ENCODE measurements at places on chromosomes 11 and 22. TPM values are rescaled to one million over a fixed set of nuclear protein-coding genes. Genes with fewer than 3 reads are reported as not detected.

DNA sequence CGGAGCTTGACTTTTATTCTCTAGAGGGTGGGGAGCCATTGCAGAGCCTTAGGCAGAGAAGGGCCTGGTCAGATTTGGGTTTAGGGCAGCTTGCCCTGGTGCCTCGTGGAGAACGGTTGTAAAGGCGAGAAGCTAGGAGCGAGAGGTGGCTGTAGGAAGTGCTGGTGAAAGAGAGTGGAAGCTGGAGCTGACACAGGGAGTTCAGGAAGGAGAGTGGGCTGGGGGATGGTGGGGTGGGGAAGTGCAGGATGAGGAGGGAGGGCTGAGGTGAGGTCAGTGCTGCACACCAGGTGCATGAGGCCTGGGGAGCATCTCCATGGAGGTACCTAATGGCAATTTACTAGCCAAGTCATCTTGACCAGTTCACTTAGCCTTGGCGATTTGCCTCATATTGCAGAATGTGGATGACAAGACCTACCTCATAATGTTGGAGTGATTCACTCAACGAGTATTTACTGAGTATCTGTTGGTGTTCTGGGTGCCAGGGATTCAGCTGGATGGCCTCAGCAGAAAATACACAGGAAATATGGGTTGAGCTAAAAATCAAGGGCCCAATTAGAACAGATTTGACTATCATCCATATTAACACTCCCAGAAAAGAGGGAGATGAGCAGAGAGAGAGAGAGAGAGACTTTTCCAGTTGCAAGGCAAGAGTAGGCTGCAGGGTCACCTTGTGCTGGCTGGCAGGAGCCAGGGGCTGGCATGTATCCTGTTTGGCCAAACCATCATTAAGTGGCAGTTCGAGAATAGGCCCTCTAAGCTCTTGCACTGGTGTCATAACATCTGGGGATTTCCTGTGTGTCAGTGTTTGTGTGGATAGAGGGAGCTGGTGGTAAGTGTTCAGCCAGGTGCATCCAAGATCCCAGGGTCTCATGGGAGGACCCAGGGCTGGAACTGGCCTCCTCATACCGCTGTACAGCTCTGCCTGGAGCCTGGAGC lies 44.4 kb upstream of the CLDN5 start:
- DNase-seq, result no peak

DNA sequence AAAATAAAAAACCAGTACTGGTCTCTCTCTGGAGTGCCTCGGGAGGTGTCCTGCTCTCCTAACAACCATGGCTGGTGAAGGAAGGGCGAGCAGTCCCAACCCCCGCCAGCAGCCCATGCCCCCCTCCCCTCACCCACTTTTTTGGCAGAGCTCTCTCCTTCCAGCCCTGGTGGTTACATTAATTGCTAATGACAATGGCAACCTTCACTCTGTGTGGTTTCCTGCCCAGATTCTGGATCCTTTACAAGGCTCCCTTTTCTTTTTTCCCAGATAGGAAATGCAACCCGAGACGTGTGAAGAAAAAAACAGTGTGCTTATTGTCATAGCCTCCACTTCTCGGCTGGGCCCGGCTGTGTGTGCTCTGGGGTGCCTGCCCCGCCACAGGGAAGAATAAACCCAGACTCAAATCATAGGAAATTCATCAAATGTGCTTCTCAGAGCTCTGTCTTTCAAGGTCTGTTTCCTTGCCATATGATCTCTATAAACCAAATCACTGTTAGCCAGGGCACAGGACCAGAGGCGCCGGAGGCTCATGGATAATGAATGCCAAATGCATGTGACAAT lies 513.0 kb downstream of the SOX6 start:
- DNase-seq, result no peak

GRCh38 chr11:130876100-130876499 lies 40.2 kb downstream of the SNX19 start:
- DNase-seq, result no peak

SNX32 gene
- total RNA-seq, result 0.55 TPM

- DNase-seq, result no peak
These were observed 49.6 kb downstream of the NUP98 start for GRCh38 chr11:3747704-3748103.

DNA sequence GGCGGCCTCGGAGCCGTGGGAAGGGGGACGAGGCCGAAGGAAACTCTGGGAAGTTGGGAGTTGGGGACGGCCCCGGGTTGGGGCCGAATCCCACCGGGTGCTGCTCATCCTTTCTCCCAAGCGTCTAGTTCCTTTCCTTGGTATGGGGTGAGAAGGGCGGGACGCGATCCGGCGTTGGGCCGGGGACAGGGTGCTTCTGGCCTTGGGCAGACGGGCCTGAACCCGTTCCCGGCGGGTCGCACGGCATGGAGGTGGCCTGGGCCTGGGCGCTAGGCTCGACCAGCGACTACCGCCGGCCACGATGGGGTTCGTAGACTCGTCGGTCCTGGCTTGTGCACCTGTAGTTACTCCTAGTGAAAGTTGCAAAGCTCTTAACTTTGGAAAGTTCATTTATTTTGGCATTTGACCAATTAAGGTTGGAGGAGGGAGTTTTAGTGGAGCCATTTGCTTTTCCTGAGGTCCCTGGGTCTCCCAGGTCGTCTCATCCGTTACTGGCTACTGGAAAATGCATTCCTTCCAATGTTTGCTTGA lies 1.0 kb downstream of the SYT9 start:
- DNase-seq, result no peak

MRGPRX3 gene
- not detected for total RNA-seq

ANGPTL5 gene
- total RNA-seq, result not detected

MISFA gene
- not detected for total RNA-seq

DNA sequence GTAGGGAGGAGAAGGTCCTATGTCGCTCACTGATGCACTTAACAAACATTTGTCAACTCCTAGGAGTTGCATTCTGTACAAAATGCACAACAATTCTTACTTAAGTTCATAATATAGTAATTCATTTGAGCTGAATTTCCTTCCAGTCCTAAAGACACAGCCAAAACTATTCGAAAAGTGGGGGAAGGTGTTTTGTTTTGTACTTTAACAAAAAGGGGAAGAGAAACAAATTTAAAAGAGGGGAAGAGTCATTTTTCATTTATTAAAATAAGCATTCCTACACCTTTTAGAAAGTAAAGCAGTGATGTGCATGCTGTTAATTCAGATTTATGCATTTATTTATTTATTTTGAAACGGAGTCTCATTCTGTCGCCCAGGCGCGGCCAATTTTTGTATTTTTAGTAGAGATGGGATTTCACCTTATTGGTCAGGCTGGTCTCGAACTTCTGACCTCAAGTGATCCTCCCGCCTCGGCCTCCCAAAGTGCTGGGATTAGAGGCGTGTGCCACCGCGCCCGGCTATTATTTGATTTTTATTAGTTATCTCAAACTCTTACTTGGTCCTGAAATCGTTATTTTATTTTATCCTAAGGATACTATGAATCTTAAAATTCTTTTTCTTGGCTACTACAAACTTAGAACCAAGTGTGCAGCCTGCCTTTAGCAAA lies 1.1 kb upstream of the FANCF start:
- no peak for DNase-seq

- DNase-seq, result no peak
These were observed 11.5 kb upstream of the RAB39A start for GRCh38 chr11:107916671-107917241.
